ENCODE measurements at places on chromosomes 5 and 9.

GRCh38 chr5:127754259-127754658 lies 51.1 kb downstream of the CCDC192 start:
- no peak for DNase-seq

- no peak for DNase-seq
These were observed 201.9 kb downstream of the PBX3 start for GRCh38 chr9:125948887-125949596.

GRCh38 chr9:132458432-132458831 lies 48.4 kb downstream of the CFAP77 start:
- DNase-seq, result no peak

DNA sequence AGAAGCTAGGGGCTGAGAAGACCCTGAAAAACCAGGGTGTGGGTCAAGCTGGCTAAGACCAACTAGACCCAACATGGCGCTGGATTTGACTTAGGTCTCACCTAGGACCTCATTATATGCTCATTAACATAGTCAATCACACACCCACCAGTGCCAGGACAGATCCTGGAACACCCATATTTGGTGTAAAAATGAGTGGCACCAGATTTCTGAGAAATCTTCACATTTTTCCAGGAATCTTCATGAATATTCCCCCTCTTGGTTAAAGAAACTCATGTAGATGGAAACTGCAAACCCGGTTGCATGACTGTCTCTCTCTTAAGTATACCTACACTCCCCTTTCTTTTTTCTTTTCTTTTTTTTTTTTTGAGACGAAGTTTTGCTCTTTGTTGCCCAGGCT lies 17.9 kb upstream of the RAB14 start:
- no peak for DNase-seq

- no peak for DNase-seq
These were observed 119.5 kb downstream of the BAAT start for GRCh38 chr9:101265261-101265660.

- DNase-seq, result no peak
These were observed 21.5 kb upstream of the FCN1 start for GRCh38 chr9:134939080-134939733.

DNA sequence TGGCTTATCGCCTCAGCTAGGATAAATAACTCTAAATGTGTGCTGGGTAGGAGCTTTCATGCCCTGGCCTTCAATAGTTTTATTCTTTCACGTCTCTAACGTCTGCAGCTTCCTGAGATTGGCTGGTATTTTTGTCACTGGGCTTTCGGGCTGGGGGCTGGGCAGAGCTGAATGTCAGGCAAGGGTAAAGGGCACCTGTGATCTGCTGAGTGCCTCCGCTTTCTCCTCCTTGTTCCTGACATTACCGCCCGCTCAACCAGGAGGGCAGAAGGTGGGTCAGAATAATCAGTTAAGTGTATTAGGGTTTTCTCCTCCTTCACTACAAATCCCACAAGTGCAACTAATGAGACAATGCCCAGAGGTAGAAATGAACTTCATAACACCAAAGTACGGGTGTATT lies 216.6 kb downstream of the TSSK1B start:
- no peak for DNase-seq

DNA sequence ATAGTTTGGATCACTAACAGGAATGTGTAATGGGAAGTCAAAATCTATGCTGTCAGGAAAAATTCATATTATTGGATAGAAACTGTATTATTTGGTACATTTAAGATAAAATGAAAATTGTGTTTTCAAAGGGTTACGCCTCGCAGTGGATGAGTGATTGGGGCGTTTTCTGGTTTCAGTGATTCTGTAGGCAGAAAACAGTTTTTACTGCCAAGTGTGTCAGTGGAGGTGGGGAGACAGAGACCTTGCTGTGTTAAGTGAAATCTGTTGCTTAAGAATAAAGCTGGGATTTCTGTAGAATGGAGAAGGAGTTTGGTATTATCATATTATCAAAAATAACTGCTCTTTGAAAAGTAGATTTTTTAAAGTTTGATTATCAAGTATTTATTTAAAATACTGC lies 69.7 kb downstream of the GHR start:
- no peak for DNase-seq

- DNase-seq, result no peak
These were observed 199.0 kb downstream of the DNAH5 start for GRCh38 chr5:13745508-13745907.

DNA sequence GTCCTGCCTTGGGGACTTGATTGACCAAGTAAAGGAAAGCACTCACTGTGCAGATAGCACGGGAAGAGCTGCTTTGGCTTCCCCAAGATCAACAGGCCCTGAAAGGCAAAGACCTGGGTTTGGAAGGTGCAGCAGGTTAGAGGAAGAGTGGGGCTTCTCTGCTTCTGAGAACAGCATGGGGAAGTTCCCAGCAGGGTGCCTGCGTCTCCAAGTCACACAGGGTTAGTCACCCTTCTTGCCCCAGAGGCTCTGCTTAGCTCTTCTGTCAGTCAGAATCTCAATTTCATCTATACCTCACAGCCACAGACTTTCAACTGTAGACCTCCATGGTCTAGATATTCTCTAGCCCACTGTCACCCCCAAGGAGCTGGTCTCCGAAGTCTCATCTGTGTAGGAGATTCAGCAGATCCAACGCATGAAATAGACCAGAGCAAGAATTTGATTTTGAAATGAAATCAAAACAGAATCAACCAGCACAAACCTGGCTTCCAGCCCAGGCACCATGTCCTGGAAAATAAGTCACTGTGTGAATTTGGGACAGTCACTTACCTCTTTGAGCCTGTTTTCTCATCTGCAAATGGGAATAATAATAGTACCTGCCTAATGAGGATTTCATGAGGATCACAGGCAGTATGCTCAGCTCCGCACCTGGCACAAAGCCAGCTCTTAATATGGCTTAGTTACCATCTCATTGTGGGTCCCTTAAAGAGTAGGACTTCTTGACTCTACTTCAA lies 64.0 kb downstream of the SFXN1 start:
- no peak for DNase-seq

DNA sequence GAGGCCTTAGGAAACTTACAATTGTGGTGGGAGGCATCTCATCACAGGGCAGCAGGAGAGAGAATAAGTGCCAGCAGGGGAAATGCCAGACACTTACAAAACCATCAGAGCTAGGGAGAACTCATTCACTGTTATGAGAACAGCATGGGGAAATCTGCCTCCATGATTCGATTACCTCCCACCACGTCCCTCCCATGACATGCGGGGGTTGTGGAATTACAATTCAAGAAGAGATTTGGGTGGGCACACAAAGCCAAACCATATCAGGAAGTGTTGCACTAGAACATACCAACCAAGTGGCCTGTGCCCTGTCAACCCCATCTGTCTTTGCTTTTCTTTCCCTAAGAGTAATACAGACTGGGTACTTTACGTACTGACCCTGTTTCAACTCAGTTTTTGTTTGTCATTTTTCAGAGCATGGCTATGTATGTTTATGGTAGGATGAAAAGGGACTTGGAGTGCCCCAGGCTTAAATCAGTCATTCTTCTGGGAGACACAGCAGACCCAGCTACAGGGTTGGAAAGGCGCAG lies 58.3 kb upstream of the TGFBR1 start:
- no peak for DNase-seq

DNA sequence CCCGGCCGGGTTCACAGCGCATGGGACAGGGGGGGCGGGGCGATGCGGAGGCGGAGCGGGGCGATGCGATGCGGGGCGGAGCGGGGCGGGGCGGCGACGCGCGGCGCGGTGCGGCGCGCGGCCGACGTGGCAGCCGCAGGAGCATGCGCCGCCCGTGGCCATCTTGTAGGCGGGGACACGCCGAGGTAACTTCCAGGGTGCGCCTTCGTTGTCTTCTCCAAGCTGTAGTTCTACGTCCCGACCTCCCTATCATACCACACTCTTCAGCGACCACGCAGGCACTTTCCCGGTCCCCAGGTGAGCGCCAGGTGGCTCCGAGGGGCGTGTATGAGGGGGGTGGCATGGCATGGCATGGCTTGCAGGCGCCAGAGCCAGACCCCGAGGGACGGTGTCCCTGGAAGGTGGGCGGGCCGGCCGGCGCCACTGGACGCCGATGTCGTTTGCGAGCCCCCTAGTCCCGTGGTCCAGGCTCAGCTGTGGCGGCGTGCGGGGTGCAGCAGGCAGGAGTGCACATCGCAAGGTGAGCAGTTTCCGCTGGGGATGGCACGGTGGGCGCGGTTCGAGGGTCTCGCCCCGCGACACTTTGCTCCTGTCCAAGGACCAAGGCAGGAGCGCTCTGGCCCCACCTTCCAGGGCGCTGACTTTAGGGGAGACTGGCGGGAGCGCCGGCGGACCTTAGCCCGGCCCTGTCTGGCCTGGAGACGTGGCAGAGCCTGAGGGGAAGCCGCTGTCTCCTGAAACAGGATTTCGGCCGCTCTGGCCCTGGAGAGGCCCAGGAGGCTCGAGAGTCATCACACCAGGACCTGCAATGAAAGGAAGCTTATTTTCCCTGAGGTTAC lies at the start of gene PRRC1:
Gene PRRC1 (plus strand): TSS at position 161 of the 839 bp plus-strand sequence. CDS start 5,840 bp downstream, outside the sequence.
- DNase-seq, result peak; percentile 90

- DNase-seq, result no peak
These were observed 13.4 kb upstream of the CCDC112 start for GRCh38 chr5:115309751-115310370.

DNA sequence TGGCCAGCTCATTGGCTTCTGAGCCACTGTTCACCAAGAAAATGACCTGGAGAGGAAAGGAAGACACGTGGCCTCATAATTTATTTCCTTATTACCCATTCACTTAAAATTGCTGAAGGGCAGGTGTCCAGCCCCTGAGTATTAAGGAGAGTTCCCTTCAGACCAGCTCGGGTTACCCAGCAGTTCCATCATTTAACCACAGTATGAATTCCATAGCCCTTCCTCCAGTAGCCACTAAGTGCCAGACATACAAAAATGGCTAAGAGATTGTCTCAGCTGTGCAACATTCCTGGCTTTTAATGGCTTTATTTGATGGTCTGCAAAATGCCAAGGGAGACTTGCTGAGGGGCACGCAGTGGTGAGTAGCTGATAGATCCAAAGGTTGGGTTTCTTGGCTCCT lies 12.5 kb downstream of the AGXT2 start:
- no peak for DNase-seq

DNA sequence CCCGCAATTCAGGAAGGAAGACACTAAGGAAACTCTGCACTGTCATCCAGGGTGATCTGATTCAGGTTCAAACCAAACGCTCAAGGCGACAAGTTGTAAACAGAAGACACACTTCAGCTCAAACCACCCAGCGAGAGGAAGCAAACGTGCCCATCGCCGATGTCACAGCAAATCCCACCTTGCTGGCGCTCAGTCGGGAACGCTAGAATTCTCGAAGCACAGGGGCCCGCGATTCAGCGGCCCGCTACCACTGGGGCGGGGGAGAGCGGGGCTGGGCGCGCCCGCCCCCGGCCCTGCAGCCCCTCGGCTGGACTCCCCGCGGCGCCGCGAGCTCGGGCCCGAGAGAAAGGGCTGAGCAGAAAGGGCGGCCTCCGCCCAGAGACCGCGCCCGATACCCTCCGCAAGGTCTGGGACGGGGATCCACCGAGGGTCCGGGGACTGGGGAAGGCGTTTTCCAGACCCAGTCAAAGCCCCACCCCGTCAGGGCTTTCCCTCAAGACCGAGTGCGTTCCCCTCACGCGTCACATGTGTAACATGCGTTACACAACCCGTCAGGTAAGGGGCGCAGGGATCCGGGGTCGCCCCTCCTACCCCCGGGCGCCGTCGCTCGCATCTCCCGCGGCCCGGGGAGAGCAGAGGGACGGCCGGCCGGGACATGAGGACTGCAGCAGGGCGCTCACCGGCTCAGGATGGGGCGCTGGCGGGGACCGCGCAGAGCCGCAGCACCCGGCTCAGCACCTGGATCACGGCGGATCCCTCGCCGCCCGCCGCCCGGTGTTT lies 469 bp downstream of the AGTPBP1 start:
- no peak for DNase-seq

- DNase-seq, result no peak
These were observed 36.3 kb downstream of the CAPSL start for GRCh38 chr5:35902046-35902672.

- DNase-seq, result no peak
These were observed 20.1 kb downstream of the SYK start for GRCh38 chr9:90821697-90822096.

DNA sequence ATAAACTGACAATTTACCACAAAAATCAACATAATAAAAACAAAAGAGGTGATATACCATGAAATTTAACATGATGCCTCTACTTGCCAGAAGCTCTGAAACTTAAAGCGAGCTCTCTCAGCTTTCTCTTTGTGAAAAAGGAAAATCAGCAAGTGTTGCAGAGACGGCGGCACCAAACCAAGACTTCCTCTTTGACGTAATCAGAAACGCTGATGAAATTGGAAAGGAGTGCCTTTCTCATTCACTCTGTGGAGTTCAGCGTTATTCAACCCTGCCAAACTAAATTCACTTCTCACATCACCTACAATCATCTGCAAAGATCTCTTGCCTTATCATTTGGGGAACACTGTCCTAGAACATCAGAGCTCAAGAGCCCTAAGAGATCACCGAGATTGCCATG lies 32.2 kb downstream of the ANXA6 start:
- no peak for DNase-seq

GRCh38 chr9:109506097-109506712 lies 8.1 kb upstream of the PTPN3 start:
- DNase-seq, result no peak

GRCh38 chr9:79591458-79591857 lies 19.7 kb downstream of the TLE4 start:
- no peak for DNase-seq

DNA sequence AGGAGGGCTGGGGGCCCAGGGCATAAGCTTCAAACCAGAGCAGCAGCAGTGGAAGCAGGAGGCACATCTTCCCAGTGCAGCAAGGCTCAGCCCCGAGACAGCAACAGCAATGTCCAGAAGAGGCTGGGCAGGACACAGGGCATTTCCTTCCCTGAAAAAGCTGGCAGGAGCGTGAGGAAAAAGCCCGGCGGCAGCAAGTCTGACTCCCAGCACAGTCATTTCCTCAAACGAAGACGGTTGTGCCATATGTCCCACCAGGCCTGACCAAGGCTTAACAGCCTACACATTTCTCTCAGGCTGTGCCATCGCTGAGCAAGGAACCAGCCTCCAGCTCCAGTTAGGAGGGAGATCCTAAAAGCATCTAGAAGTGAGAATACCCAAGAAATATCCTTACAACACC lies 74.5 kb downstream of the APTX start:
- no peak for DNase-seq

DNA sequence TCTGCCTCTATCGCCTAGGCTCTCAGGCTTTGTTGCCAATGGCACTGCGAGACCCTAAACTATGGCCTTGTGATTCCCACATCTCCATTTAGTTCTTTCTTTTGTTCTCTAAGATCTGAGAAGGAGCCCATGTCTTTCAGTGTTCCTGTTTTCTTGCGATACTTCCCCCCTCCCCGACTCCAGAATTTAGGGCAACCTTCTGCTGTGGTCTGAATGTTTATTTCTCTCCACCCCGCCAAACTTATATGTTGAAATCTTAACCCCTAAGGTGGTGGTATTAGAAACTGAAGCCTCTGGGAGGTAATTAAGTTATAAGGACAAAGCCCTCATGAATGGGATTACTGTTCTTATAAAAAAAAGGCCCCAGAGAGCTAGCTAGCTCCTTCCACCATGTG lies 6.4 kb downstream of the TMC1 start:
- DNase-seq, result no peak

- no peak for DNase-seq
These were observed 178.3 kb downstream of the DEPDC1B start for GRCh38 chr5:60521376-60522291.
